Activated T-cell treated with anti-CD3 and anti-CD28 coated beads, Interleukin-2, amount 50 U/mL, for 24 hours (primary cell): ENCODE measurements at places on chromosomes 11 and 22.

GRCh38 chr11:122803306-122803705 is 35.0 kb upstream of the CRTAM start:
- DNase-seq: no peak

GRCh38 chr11:116376054-116376453 is 396.7 kb downstream of the BUD13 start:
- DNase-seq: no peak

- no peak for DNase-seq
Observed at GRCh38 chr11:1894759-1895158, 3.1 kb upstream of the PRR33 start.

GRCh38 chr11:3854660-3854976 is 846 bp upstream of the STIM1 start:
- DNase-seq: no peak

DNA sequence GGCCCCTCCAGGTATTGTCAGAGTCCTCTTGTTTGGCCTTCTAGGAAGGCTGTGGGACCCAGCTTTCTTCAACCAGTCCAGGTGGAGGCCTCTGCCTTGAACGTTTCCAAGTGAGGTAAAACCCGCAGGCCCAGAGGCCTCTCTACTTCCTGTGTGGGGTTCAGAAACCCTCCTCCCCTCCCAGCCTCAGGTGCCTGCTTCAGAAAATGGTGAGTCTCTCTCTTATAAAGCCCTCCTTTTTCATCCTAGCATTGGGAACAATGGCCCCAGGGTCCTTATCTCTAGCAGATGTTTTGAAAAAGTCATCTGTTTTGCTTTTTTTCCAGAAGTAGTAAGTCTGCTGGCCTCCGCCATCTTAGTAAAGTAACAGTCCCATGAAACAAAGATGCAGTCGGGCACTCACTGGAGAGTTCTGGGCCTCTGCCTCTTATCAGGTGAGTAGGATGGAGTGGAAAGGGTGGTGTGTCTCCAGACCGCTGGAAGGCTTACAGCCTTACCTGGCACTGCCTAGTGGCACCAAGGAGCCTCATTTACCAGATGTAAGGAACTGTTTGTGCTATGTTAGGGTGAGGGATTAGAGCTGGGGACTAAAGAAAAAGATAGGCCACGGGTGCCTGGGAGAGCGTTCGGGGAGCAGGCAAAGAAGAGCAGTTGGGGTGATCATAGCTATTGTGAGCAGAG is at the start of gene CD3E:
Gene CD3E, plus strand, starts transcription at position 163 of the 681 bp plus-strand sequence. Its CDS starts 223 bp downstream, at position 386.
- DNase-seq: peak; percentile 80

- no peak for DNase-seq
Observed at GRCh38 chr11:68118706-68119448, 2.3 kb downstream of the CHKA start.

DNA sequence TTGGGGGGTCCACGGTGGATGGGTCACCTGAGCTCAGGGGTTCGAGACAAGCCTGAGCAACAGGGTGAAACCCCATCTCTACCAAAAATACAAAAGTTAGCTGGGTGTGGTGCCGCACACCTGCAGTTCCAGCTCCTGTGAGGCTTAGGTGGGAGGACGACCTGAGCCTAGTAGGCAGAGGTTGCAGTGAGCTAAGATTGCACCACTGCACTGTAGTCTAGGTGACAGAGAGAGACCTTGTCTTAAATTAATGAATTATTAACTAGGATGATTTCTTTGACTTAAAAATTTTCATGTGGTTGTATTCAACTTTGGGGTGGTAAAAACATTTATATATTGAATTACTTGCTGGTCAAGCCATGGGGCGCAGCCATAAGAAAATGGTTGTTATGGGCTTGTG is 33.9 kb downstream of the CCDC83 start:
- no peak for DNase-seq

- DNase-seq: no peak
Observed at GRCh38 chr22:46732513-46732912, 5.5 kb downstream of the CERK start.

DNA sequence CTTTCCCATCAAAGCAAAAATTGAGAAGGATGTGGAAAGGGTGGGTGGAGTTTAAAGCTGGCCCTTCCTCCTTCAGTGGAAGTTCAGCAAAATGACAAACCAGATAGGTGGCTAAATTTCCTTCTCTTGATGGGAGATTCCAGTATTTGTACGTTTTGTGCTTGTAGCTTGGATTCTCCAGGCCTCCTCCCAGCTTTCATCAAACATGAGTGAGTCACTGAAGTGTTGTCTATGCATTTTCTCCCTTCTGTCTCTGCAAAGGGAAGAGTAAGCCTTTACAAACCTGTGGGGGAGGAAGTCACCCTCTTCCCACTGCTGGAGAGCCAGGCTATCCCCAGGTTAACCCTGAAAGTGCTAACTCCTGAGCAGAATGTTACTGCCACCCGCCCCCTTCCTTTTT is 6.4 kb downstream of the MARK2 start:
- no peak for DNase-seq

DNA sequence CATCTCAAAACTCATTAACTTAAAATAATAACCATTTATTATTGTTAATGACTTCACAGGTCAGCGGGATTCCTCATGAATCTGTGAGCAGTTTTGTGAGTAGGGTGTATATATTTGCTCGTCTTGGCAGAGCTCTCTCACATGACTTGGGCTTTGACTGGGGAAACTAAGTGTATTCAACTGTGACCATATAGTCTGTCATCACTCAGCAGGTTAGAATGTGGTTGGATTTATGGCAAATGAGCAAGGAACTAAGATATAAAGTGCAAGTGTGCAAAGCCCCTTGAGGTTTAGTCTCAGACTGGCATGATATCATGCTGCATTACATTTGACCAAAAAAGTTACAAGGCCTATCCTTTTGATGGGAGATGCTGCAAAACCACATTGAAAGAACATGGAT is 254.8 kb downstream of the CNTN5 start:
- no peak for DNase-seq

DNA sequence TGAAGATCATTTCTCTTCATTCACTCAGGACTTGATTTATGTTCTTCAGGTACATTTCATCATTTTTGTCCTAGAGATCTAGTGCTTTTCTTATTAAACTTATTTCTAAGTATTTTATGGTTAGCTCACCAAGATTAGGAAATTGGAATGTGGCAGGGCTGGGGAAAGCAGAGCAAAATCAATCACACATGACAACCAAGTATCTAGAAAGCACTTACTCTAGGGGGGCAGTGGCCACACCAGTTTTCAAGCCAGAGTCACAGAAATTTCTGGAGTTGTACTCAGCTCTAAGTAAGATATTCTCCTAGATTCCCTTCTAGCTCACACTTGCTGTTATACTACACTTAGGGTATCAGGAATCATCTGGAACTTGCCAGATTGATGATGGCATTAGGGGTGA is 33.3 kb upstream of the MYEOV start:
- no peak for DNase-seq

GRCh38 chr11:71282581-71283351 is 30.4 kb upstream of the SHANK2 start:
- DNase-seq: no peak

GRCh38 chr11:1728931-1729691 is 21.3 kb downstream of the IFITM10 start:
- no peak for DNase-seq

DNA sequence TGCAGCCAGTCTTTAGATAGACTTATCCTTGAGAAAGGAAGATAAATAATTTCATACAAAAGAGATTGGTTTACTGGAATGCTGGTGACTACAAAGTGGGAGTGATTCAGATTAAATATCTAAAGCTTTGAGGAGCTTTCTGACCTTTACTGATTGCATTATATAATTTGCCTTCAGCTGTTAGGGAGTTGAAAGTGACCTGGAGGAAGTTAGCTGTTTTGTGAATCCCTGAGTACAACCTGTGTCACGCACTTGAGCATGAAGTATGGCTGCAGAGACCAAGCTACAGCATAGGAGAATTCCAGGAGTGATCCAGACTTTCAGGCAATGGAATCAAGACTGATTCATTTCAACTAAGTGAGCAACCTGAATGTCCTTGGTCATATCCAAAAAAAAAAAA is 1848.3 kb upstream of the RAG2 start:
- no peak for DNase-seq

GRCh38 chr11:34567733-34568132 is 53.2 kb upstream of the EHF start:
- no peak for DNase-seq

DNA sequence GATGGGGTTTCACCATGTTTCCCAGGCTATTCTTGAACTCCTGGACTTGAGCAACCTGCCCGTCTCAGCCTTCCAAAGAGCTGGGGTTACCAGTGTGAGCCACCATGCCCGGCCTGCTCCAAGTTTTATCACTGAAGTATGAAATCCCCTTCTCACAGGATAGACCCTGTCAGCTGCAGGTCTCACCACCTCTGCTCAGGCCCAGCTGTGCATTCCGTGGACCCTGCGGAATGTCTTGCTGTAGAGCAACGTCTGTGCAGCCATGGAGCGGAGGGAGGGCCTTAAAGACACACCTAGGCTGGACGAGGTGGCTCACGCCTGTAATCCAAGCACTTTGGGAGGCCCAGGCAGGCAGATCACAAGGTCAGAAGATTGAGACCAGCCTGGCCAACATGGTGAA is 625.4 kb downstream of the BRD1 start:
- peak; percentile 5 for DNase-seq

GRCh38 chr11:74819400-74819799 is 70.8 kb downstream of the RNF169 start:
- no peak for DNase-seq

- DNase-seq: no peak
Observed at GRCh38 chr22:37287550-37287951, 5.2 kb downstream of the CYTH4 start.

DNA sequence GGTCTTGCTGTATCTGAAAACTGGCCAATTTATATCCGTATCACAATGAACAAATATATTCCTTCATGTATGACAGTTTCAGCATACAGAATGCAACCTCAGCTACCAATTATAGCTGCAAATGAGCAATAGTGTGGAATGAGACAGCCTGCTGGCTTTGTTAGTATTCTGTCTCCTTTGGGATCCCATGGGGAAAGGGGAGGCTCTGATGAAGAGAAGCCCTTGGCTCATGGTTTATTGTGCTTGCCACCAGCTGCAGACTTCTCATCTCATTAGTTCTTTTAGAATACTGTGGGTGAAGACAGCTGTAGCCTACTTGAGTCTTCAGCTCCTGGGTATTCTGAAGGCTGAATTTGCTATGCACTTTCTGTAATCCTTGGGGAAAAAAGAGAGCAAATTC is 42.4 kb downstream of the PITPNB start:
- DNase-seq: no peak
